ENCODE measurements at places on chromosomes 2 and 18.

GRCh38 chr2:198096002-198096401 is 291.6 kb downstream of the PLCL1 start:
- DNase-seq: no peak

- no peak for DNase-seq
Measured at GRCh38 chr18:55407774-55408535, 180.0 kb downstream of the TCF4 start.

- DNase-seq: no peak
Measured at GRCh38 chr2:57549642-57550102, 496.9 kb upstream of the VRK2 start.

DNA sequence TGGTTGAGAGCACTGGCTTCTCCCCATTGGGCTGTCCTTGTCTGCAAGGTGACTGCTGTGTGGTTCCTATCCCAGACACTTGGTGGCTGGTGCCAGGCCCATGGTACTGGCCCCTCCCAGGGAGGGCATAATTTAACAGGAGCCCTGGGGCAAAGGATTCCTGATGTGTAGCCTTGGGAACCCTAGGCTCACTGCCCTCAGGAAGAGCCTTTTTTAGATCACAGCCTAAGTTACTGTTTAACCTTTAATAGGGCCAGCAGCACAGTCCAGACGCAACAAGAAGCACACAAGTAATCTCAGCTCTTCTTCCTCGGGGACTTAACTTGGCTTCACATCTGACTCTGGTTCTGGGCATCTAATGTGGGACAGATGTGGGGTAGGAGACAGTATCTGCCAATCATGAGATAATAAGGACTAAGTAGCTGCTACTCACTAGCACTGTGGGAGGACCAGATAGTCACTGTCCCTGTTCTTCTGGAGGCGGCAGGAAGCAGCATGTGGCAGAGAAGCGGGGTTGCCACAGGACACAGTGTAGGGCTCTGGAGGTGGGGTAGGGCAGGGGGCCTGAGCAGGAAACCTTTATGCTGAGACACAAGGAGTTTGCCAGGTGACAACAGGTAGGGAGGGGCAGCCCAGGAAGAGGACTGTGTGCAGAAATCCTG is 136.3 kb downstream of the TMEM17 start:
- DNase-seq: no peak

- no peak for DNase-seq
Measured at GRCh38 chr2:145226901-145227300, 707.0 kb upstream of the ZEB2 start.

GRCh38 chr18:68447286-68447685 is 267.6 kb downstream of the TMX3 start:
- no peak for DNase-seq

- DNase-seq: no peak
Measured at GRCh38 chr18:72986103-72986502, 118.3 kb upstream of the NETO1 start.

- DNase-seq: no peak
Measured at GRCh38 chr2:170932948-170933347, 3.9 kb downstream of the GORASP2 start.

DNA sequence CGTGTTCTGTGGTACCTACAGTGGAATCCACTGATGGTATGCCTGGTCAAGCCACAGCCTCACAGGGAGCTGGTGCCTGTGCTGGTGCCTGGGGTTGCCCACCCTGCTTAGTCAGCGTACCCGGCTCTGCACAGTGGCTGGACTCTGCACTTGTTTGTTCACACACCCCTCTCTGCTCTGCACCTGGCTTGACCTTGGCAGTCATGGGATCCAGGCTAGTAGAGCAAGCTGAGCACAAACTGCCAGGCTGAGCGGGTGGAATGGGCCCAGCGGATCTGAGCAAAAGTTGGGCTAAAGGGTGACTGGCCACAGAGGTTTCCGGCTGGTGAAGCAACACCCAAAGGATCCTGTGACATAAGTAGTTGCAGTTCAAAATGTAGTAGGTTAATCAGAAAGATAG is 163.5 kb downstream of the CDH19 start:
- DNase-seq: no peak

DNA sequence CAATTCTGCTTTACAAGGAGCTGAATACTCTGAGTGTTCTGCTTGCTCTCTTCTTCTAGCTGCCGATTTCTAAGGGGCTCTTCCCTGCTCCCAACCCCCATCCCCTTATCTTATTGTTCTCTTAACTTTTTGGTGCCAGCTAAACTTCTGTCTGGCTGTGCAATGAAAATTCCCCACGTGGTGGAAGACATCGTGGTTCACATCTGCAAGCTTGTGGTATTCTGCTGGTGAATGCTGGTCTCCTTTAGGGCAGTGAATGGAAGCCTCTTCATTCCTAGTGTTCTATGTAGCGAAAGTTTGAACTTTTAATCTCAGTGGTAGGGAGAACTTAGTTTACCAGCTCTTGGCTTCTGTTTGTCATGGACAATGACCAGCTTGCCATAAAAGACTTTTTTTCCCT is 406.0 kb upstream of the ZEB2 start:
- no peak for DNase-seq

Data from stimulated activated CD4-positive, alpha-beta T cell treated with anti-CD3 and anti-CD28 coated beads, Interleukin-15, amount 100 ng/mL, for 24 hours (primary cell).